ENCODE measurements at places on chromosomes 7 and 10.

DNA sequence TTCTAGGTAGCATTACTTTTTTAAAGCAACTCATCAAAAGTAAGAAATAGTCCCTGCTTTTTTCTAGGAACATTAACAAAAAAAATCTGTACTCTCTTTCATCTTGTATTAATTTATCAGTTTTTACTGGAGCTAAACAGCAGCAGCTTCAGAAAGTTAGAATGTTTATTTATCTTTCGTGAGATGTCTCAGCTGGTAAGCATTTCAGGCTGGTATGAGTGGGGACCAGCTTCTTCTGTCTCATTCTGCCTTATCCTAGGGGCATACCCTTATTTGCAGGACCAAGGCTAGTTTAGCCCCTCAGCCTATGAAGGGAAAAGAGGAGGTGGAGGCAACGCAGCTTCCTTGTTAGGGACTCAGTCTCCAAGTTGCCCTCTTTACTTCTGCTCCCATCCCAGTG, 35.1 kb downstream of the LANCL2 start:
- no peak for DNase-seq

DNA sequence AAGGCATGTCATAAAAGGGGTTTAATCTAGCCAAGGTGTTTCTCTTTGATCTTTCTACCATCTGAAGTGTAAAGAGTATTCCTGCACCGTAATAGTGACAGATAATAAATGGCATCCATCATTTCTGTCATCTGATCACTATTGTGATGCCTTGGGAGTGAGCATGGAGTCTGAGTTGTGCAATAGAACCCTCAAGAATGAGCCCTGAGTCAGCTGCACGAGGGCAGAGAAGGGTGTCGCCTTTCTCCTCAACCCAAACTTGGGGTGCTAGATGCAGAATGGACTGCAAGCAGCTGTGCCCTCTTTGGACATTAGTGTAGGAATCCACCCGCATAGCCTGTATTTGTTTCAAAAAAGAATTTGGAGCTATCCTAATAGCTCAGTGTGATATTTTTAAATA, 115.2 kb downstream of the ZNF37A start:
- DNase-seq = no peak

DNA sequence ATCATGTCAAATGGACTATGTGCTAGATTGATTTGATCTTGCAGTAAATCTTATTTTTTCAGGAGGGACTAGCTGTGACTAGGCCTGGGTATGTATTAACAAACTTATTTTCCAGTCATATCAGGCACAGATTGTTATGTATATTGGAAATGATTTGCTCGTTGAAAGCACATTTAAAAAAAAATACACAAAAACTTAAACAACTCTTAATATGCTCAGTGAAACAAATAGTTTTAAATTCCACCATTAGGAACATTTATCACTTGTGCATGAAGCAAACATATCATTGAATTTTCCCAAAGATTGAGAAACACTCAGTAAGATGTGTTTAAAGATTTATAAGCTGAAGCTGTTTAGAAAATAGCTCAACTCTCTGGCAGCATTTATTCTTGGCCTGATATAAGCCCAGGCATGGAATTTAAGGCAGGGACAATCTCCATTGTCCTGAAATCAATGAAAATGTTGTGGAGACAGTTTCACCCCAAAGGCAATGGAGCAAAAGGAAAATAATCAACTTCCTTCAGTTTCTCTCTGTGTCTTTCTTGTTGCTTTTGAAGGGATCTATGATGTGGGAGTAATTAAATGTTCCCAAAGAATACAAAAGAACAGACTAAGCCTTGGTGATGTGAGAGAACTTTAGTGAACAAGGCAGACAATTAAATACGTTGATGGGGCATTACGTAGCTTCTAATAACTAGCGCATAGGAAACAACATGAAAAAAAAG, 250.3 kb downstream of the GPR37 start:
- no peak for DNase-seq

DNA sequence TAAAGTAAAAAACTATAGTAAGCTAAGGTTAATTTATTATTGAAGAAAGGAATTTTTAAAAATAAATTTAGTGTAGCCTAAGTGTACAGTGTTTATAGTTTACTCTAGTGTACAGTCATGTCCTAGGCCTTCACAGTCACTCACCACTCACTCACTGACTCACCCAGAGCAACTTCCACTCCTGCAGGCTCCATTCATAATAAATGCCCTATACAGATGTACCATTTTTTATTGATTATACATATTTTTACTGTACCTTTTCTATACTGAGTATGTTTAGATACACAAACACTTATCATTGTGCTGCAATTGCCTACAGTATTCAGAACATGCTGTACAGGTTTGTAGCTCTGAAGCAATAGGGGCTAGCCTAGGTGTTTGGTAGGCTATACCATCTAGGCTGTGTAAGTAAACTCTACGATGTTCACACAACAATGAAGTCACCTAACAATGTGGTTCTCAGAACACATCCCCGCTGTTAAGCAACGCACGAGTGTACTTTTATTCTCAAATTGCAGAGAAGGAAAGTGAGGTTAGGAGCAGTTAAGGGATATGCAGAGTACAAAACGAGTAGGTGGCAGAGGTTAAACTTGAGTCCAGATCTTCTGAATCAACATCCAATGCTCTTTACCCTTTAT, 38.9 kb upstream of the PLCE1 start:
- DNase-seq = no peak

DNA sequence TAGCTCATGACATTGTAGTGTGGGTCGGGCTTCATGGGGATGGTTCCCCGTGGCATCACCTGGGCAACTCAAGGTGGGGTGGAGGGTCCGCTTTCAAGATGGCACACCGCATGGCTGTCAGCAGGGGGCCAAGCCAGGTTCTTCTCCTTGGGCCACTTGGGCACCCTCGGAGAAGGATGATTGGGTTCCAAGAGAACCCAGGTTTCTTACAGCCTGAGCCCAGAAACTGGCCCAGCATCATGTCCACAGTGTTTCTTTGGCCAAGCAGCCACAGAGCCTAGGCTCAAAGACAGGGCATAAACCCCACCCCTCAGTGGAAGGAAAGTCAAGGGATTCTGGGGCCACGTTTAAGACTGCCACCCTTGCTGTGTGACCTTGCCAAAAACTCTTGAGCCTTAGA, 110.6 kb downstream of the PTPN20 start:
- no peak for DNase-seq

- no peak for DNase-seq
Measured at GRCh38 chr10:17219024-17219423, 9.0 kb upstream of the VIM start.

DNA sequence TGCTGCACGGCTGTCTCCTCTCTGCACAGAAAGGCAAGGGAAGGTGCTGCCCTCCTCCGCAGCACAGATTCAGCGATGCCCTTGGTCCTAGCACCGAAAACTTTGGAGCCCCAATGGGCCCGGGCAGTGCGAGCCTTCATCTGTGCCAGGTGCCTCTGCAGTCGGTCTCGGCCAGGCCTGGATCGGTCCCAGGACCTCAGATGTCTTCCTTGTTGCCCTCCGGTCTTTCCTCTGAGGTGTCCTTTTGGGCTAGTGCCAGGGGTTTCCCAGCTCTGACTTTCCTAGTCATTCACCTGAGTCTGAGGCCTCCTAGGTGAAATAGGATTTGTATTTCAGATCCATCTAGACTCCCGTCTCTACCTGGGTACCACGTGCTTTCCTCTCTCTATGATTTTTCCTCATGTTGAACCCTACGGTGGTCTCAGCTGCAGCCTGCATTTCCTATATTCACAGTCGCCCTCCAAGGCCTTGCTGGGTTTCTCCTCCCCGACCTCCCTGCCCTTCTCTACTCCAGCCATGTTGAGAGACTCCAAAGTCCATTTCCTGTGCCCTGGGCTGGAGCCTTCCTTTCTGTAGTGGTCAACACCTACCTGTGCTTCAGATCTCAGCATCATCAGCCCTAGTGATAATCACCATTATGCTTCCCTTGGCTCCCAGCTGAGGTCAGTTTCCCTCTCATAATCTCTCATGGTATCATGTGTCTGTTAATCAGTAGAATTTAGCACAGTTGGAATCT, 92.0 kb upstream of the PRSS58 start:
- no peak for DNase-seq

DNA sequence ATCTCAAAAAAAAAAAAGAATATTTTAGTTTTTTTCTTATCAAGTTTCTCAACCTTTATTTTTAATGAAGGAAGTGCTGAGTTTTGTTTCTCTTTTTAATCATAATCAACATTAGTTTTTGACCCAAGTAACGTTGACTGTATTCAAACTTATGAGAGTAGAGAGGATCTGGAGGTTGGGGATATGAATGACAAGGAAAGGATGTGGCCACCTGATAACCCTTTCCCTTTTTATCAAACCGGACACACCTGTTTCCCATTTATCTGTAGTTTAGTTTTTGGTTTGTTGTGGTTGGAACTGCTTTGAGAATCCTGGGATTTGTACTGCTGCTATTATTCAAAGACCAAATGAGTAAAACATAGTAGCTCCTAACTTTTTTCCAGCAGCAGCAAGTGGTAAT, 38.6 kb downstream of the HACD1 start:
- DNase-seq = no peak

- DNase-seq = no peak
Measured at GRCh38 chr10:124389613-124390361, 28.9 kb downstream of the OAT start.

DNA sequence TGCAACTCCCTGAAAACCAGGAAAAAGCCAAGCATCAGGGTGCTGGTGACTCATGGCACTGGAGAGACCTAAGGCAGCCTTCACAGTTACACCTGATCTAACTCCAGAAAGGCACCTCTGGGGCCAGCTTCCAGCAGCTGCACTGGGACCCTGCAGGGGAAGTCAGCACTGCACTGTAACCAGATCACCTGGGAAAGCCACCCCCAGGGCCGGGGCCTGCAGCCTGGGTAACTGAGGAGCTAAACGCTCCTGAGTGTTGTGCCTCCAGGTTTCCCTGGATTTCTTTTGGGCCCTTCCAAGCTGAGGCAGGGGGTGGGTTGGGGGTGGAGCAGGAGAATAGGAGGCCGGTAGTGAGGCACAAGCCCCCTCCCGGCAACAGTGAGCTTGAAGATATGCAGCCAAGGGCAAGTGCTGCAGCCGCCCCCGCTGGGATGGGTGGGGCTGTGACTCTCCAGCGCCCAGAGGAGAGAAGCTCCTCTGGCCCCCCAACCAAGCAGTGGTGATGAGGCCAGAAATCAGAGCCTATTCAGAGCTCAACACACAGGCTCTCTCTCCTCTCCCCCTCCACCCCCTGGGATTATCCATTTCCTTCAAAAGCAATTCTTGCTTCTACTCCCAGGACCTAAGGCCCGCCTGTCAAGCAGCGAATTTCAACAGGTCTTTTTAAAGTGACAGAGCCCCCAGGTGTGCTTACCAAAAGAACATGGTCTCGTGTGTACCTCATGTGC, 2.6 kb downstream of the CXCL12 start:
- no peak for DNase-seq

- no peak for DNase-seq
Measured at GRCh38 chr7:123749537-123749857, 694 bp upstream of the WASL start.

DNA sequence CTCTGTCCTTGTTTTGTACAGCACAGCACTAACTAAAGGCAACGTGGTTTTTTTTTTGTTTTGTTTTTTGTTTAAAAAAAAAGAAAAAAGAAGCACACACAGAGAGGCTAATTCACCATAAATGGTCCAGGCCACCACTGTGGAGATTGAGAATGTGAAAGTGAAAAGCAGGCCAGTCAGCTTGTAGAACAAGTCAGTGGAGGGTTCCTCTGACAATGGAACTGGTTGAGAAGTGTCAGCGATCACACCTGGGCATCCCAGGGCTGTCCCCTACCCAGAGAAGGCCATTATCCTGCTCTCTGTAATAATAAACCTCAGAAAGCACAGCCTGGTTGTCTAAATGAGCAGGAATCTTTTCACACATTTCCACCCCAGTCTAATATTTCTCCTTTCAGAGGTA, 119.6 kb upstream of the ZNF438 start:
- DNase-seq = no peak

DNA sequence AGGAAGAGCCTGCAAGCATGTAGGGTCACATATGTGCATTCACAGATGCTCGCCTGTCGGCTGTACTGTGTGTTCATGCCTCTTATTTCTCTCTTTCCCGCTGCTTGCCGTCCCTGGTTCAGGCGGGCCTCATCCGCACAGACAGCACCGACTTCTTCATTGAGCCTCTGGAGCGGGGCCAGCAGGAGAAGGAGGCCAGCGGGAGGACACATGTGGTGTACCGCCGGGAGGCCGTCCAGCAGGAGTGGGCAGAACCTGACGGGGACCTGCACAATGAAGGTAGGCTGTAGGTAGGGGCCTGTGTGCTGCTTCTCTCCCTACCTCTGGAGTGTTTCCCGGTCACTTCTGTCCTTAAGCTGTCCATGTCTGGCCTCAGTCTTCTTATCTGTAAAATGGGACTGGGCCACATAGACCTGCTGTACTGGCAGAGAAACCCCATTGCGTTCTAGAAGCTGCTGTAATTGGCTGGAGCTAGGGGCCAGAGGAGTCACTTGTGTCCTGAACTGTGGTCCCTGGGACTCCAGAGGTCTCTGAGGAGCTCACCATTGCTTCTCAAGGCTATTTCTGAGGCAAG, 30.0 kb downstream of the ADAMTS14 start:
- DNase-seq = no peak

GRCh38 chr10:101670635-101671034, 24.3 kb downstream of the FBXW4 start:
- no peak for DNase-seq

DNA sequence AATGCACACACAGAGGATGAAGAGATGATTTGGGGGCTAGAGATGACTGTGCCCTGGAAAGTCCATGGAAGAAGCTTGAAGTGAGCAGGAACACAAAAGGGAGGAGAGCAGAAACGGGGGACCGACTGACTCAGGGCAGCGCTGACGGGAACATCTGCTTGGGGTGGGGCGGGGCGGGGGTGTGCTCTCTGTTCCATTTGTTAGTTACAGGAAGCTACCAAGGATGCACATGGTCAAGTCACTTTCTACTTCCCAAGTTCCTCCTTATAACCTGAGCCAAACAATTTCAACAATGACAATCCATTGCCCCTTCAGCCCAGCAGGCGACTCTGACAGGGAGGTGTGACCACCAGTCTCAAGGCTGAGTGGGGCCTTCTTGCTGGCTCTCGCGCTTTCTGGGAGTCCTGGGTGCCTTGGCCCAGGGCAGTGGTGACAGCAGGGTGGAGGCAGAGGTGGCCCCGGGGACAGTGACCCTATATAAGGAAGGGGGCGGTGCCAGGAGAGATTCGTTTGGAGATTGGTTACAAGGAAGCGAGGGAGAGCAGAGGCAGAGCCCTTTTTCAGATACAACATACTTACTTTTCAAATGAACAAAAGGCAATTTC, 39.6 kb downstream of the CLEC2L start:
- DNase-seq = no peak

GRCh38 chr10:1168763-1169162, 112.6 kb downstream of the WDR37 start:
- no peak for DNase-seq

DNA sequence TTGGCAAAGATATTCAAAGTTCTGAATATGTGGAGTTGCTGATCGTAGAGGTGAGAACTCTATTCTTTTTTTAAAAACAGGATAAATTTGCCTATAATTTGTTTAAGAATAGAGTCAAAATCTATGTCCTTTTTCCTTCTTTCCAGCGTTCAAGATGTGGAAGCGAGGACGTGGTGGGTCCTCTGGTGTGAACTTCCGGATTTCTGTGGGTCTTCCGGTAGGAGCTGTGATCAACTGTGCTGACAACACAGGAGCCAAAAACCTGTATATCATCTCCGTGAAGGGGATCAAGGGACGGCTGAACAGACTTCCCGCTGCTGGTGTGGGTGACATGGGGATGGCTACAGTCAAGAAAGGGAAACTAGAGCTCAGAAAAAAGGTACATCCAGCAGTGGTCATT, 40.5 kb upstream of the SP8 start:
- DNase-seq = no peak
